Caudate nucleus (tissue), 63 donors: ENCODE measurements at places on chromosomes 6 and 20.

- DNase-seq = no peak
Measured at GRCh38 chr20:39111359-39112177, 149.4 kb downstream of the DHX35 start.

- DNase-seq = no peak
Measured at GRCh38 chr6:20688710-20689500, 154.6 kb downstream of the CDKAL1 start.

GRCh38 chr20:22303523-22303922 is 280.8 kb downstream of the FOXA2 start:
- DNase-seq = no peak

- no peak for DNase-seq
Measured at GRCh38 chr6:135449246-135449645, 48.3 kb downstream of the AHI1 start.

GRCh38 chr20:40535816-40536215 is 153.2 kb downstream of the MAFB start:
- DNase-seq = no peak

DNA sequence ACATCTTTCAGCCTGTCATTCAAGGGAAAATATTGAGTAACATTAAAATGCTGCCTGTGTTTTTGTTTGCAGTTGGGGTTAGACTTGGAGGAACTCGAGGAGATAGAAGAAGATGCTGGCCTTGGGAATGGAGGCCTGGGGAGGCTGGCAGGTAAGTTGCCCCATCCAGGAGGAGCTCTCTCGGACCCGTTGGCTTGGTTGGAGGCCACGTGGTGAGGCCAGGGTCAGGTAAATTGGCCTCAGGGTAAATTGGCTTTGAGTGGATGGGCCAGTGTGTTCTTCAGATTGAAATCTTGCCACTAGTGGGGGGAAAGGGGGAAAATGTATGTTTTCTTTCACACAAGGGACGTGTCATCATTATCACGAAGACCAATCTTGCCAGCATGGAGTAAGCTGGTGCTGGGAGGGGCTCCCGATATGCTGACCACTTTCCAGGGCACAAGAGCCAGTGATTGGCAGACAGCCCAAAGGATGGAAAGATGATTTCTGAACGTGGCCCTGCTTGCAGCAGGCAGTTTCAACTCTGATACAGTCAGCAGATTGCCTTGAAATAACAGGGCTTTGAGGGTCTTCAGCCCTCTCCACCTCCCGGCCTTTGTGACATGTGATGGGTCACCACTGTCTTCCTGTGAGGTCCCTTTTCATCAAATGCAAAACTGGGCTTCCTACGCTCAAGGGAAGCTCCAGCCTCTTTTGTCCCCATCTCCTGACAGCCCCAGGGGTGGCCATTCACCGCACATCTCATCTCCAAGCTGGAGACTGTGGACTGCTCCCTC is 21.4 kb downstream of the PYGB start:
- no peak for DNase-seq

DNA sequence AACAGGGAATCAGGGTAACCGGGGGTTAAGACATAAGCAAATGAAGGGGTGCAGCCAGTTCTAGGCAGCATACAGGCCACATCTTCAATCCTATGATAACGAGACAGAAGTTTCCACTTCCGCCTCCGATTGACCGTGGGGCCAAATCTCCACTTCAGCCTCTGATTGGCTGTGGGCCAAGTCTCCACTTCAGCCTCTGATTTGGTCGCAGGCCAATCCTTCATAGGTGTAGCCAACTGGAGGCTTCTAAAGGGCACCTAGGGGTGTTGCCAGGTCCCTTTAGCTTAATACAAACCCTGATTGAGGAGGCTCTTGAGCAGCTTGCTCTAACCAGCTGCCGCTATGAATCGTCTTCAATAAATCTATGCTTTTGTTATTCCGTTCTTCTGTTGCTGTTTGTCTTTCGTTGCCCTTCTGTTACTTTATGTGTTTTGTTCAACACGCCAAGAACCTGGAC is 2.1 kb upstream of the ERGIC3 start:
- DNase-seq = no peak

DNA sequence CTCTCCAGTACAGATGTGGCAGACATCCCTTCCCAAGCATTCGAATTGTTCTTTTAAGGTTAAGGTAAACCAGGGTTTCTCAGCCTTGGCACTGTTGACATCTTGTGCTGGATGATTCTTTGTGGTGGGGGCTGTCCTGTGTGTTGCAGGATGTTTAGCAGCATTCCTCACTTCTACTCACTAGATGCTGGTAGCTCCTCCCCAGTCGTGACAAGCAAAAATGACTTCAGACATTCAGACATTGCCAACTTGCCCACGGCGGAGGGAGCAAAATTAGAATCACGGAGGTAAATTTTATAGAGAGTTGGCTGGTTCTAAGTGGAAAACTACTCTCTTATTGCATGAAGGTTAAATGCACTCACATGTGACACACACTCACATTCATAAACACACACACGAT is 188.7 kb downstream of the GMPR start:
- no peak for DNase-seq

DNA sequence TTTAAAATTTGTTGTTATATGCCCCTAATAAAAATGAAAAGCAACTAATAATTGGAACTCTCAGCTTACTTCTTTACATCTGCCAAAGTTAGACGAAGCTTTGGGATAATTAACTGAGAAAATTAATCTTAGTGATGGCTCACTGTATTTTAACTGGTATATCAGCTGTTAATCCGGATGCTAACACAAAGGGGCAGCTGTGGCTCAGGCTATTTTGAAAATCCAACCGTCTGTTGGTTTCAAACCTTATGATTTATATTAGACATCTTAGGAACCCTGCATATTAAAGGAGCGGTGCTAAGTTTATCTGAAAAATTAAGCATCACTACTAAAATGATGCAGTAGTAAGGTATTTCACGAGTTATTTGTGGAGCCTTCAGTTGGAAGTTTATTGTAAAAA is 96.6 kb downstream of the AKAP7 start:
- no peak for DNase-seq

GRCh38 chr6:46291275-46291633 is 120.5 kb upstream of the ENPP5 start:
- DNase-seq = no peak

- DNase-seq = no peak
Measured at GRCh38 chr20:63611646-63612045, 15.3 kb downstream of the GMEB2 start.

DNA sequence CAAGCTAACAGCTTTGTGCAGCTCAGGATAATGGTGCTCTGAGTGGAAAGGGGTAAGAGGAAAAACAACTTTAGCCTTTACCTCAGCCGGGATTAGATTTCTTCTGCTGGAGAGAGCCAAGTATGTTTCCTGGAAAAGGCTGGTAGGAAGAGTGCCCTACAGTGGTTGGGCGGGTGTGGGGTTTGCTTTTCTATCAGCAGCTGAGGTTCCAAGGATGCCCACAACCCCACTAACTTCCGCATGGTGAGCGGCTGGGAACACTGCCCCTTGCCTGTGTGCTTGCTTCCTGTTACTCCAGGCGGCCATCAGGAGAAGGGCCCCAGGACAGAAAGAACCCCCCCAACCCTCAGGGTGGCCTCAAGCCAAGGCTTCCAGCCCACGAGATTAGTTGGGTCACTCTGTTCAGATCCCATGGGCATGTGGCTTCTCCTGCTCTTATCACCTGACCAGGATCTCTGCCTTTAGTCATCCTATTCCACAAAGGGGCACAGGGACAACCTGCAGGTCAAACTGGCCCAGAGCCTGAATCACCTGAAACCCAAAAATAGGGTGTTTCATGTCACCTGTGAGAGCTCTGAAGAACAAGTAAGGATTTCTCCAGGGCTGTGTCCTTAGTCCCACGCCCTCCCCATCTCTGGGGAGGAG is 10.5 kb downstream of the MRPS18A start:
- no peak for DNase-seq

DNA sequence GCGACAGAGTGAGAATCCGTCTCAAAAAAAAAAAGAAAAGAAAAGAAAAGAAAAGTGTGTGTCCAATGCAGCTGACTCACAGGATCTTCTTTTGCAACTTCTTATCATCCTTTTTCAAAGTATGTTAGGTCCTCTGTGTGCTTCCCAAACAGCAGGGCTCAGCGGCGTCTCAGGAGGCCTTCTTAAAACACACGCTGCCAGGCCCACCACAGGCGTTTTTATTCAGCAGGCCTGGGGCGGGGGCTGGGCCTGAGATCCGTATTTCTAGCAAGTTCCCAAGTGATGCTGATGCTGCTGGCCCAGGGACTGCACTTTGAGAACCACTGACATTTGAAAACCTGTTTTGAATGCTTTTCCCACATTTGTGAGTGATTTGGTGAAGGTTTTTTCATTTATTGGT is 57.1 kb downstream of the PSMG4 start:
- no peak for DNase-seq

GRCh38 chr6:152112491-152113261 is 305.2 kb downstream of the ESR1 start:
- no peak for DNase-seq

DNA sequence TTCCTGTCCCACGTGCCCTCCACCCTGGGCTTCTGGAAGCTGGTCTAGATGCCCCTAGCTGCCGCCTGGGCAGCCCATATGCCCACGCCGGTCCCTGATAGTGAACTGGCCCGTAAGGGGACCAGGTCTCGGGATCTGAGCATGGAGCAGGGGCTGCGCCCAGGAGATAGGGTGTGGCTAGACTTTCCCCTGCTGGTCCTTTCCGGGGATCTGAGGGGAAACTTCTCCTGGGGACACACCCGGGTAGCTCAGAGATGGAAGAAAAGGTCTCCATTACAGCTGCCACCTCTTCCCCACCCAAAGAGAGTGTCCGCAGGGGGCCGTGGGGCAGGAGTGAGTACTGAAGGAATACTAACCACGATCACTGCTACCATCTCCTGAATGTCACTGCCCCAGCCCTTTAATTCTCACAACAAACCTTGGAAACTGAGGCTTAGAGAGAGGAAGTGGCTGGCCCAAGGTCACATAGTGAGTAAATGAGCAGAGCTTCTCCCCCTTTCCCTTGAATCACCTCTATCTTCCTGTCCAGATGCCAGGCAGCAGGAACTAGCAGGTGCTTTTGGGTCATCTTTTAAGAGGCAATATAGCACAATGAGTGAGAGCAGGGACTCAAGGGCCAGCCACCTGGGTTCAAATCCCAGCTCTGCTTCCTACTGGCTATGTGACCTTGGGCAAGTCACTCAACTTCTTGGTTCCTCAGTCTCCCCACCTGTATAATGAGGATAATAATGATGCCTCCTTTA is 11.8 kb upstream of the CCN5 start:
- DNase-seq = no peak

DNA sequence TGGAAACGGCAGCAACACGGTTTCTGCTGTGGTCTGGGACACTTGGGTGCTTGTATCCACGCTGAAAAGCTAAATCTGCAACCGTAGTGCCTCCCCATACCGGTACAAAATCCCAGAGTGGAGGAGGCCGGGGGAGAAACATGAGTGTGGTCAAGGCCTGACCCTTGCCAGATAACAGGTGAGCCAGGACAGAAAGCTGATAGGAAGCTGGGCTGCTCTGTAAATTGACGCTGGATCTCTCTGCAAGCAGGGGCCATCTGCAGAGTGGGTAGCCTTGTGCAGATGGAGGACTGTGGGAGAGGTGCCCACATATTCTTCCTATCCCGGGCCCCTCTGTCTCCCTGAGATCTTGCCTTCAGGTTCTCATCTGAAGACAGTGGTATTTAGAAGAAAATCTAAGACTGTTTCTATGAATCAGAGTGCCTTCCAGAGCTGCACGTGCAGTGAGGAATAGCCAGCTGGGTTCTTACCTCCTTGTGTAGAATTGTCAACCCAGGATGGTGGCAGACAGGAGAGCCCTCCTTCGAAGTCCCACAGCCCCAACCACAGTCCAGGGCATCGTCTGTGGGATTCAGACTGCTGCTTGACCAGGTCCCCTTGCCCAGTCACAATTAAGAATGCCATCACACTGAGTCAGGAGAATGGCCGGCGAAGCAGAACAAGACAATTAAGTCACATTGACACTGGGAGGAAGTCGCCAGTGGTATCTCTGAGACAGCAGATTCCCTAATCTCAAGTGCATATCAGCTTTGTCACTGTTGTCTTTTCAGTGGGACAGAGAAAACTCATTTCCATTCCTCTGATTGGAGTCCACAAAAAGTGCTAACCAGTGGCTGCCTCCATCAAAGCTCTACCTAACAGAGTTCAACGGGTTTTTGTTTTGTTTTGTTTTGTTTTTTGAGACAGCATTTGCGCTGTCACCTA is 100.0 kb upstream of the RIPOR2 start:
- no peak for DNase-seq

DNA sequence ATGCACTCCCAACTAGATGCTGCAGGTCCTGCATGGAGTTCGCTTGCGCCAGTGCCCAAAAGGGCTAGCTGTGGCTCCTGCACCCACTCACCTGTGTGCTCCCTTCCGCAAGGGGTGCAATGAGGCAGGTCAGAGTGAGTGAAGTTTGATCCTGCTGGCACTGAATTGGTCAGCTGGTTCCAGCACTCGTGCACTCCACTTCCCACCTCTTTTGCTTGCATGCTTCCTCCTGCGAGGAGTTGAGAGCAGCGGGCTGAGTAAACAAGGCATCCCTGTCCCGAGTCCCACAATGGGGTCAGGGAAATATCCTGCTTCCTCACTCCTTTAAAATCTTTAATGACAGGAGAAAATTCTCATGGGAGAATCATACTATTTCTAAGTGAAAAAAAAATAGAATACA is 86.2 kb downstream of the LCA5 start:
- no peak for DNase-seq

GRCh38 chr20:38214256-38215193 is 46.0 kb downstream of the KIAA1755 start:
- no peak for DNase-seq

DNA sequence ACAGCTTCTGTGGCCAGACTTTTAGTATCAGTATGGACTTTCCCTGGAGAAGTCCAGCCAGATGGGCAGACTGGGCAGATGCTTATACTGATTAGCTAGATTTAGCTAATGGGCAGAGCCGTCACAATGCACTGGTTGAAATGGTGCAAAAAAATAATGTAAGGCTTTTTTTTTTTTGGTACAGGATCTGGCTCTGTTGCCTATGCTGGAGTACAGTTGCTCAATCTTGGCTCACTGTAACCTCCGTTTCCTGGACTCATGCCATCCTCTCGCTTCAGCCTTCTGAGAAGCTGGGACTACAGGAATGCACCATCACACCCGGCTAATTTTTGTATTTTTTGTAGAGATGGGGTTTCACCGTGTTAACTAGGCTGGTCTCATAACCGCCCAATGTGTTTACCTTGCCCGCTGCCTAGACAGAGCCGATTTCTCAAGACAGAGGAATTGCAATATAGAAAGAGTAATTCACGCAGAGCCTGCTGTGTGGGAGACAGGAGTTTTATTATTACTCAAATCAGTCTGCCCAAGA is 16.4 kb upstream of the KIFC1 start:
- DNase-seq = no peak

DNA sequence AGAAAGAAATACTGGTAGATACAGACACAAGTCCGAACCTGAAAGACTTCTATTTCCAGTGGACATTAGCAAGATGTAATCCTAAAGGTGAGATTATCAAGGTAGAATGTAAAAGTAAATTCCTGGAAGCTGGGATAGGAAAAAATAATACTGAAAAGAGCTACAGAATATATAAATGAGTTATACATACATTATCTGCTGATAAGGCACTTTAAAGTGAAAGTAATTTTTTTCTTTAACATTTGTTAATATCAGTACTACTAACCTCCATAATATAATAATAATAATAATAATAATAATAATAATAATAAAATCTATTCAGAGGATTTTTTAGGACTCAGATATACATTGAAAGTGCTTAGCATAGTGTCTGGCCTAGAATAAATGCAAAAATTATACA is 102.5 kb downstream of the RFX6 start:
- DNase-seq = no peak
